Stimulated activated CD4-positive, alpha-beta T cell treated with anti-CD3 and anti-CD28 coated beads, TNF-alpha, amount 100 ng/mL, for 48 hours (primary cell): ENCODE measurements at places on chromosomes 16 and 17.

DNA sequence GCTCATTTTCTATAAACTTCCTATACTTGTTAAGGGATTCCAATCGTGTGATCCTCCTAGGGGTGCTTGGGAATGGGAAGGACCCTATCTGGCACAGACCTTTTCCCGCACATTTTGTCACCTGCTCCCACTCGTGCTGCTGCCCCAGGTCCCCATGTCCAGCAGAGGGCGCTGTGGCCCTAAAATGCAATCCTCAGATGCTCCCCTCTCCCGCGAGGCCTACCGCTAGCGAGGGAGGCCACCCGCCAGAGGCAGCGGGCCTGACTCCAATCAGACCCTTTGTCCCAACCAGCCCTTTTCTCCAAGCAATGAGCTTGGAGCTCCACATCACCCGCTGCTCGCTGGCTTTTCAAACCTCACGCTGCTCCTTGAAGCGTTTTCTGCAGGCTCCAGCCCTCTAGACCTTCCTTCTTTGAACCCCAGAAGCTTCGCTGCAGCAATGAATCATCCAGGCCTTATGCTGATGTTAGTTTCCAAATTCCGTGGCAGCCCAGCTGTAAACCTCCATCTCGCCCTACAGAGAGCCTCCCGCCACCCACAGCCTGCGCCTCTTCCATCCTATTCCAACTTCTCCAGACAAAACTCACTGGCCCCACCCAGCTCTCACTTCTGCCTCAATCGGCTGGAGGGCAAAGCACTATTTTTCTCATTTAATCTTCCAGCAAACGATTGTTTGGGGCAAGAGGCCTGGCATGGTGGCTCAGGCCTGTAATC lies 23.6 kb upstream of the FZD2 start:
- DNase-seq = peak; percentile 89

DNA sequence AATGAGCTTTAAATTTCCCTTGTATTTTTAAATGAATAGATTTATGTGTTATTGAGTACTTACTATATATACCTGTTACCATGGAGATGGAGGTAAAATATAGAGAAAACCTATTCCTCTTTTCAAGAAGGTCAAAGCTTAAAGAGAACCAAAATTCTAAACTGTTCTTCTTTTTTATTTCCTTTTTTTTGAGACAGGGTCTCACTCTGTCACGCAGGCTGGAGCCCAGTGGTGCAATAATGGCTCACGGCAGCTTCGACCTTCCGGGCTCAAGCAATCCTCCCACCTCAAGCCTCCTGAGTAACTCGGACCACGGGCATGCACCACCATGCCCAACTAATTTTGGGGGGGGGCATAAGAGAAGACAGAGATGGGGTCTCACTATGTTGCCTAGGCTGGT lies 25.0 kb upstream of the TMEM97 start:
- DNase-seq = no peak

DNA sequence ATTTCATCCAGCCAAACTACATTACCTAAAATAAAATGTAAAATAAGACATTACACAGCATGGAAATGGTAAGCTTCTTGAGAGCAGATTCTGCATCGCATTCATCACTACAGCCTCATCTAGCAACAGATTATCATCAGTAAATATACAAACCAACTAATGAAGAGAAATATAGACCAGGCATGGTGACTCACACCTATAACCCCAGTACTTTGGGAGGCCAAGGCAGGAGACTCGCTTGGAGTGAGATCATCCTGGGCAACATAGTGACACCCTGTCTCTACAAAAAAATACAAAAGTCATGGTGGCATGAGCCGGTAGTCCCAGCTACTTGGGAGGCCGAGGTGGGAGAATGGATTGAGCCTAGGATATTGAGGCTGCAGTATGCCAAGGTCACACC lies 19.9 kb downstream of the NCBP3 start:
- no peak for DNase-seq

DNA sequence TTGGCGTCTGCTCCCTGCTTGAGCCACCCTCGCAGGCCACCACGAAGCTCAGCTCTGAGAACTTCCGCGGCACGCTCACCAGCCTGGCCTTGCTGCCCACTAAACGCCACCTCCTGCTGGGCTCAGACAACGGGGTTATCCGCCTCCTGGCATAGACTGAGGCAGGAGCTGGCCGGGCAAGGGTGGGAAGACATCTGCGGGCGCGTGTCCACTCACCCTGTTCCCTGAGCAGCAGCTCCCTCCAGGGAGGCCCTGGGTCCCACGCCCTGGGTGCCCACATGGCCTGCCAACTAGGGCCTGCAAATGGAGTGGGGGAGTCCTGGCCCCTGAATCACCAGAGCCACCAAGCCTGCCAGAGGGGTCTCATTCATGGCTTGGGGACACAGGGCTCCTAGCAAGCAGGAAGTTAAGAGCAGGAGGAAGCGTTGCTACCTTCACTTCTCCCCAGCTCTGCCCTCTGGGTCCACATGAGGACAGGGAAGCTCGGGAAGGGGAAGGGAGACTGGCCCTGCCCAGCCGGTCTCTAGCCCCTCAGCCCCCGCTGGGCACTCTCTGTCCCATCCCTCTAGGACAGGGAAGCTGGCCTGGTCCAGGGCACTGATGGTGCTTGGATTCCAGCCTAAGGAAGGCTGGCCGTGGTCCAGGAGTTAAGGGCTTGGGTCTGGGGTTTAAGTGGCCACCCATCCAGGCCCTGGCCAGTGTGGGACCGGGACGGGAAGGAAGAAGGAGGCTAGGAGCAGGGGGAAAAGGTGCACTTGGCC lies 5.0 kb upstream of the SERPINF2 start:
- DNase-seq = no peak

- DNase-seq = no peak
These were observed 2.2 kb upstream of the UBE2Z start for GRCh38 chr17:48905987-48906515.

DNA sequence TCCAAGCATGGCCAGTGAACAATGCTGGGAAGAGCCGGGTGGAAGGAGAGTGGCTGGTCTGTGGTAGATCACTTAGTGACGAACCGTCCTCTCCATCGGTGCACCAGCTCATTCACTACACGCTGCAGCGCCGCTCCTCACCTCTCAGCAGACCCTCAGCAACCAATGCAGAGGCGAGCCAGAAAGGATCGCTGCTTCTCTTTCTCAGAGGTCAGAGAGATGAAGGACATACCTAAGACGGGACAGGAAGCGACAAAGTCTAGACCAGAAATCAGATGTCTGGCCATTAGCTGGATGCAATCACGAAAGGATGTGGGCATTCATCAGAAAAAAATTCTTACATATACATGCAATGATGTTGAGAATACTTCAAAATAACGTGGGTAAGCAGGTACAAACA lies 26.9 kb downstream of the NSMCE1 start:
- DNase-seq = no peak

- DNase-seq = no peak
These were observed 211.5 kb downstream of the SOX9 start for GRCh38 chr17:72332367-72332766.

DNA sequence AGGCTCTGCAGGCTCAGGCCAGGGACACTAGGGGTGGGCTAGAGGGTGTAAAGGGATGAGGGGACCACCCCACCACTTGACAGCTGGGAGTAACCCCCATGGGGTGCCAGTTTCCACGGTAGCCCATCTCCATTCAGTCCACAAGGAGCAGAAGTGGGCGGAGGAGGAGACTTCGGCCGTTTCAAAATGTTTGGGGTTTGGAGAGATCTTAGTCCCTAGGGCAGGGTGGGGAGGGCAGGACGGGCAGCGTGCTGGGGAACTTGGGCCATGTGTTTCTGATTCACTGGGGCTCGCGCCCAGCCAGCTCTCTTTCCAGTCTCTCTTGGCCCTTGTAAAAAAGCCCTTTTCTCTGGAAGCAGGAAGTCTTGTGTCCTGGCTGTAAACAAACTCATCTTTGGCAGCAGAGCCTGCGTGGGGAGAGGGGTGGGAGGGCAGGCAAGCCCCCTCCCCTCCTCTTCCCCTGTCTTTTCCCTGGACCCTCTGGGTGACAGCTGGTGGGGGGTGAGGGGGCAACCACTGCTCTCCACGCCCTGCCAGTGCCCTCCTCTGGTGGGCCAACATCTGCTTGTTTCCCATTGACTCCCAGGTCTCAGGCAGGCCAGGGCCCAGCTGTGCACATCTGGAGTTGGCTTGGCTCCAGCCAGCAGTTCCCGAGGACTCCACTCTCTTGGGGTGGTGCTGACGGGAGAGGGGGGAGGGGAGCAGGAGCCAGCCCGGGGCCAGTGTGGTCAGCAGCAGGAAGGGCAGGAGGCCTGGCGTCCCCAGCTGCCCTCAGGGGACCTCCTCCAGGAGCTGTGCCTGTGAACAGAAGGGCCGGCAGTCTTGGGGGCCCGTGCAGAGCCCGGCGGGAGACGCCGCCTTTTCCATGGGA lies 8.1 kb downstream of the CYGB start:
- DNase-seq = no peak

GRCh38 chr16:56658327-56658875 lies 642 bp downstream of the MT1F start:
- DNase-seq = no peak

- no peak for DNase-seq
These were observed 67.5 kb downstream of the KLHDC4 start for GRCh38 chr16:87698241-87698640.

DNA sequence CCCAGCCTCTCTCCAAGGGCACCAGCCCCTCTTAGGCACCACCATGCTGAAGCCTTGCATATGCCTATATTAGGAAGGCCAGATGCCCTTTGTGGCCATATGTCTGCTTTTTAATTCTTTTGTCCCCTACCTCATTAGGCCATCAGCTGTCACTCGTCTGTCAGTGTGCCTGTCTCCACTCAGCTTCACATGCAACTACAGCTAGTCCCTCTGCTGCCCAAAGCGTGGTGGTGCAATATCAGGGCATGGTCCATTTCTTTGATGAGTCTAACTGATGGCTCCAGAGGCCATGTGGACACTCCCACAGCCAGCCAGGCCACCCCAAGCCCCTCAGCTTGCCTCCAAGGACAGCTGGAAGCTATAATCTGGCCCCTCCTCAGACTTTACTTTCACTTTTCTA lies 36.3 kb downstream of the MYO18A start:
- DNase-seq = no peak

DNA sequence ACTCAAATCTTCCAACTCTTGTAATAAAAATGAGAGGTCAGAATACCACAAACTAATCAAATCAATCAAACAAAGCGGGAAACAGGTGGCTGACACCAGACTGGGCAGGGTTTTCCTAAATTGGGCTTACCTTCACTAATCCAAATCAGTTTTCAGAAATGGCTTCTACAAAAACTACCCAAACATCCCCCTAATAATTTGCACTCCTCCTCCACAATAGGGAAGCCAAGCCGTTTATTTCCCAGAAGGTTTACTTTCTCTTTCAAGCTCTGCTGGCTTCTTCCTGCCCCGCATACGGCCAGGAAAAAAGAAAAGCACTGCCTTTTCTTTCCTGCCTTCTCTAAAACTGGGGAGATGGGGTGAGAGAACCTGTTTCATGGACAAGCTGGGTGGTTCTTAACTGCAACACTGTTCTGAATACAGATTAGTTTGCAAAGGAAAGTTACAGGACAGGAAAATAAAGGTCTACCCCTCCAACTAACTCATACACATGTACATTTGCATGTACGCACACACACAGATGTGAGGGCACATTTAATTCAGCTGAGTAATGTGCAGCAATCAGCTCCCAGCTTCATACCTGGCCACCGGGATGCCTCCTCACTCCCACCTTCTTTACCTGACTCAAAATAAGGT lies 9.2 kb downstream of the STAT3 start:
- DNase-seq = no peak

DNA sequence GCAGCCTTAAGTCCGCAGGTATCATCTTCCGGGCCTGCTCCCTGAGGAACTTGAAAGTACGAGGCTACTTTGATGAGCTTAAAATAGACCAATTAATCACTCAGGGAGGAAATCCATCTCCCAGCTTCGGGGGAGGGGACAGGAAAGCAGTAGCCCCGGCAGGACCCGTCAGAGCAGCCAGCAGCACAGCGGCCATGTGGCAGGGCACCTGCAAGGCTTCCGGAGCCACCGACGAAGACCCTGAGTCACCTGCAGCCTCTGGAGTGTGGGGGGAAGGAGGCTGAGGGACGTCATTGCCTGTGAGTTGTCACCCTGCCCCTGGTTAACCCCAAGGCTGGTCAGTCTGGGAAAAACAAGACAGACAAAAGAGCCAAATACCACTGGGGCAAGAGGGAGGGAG lies 4.4 kb upstream of the CYB561 start:
- DNase-seq = no peak

DNA sequence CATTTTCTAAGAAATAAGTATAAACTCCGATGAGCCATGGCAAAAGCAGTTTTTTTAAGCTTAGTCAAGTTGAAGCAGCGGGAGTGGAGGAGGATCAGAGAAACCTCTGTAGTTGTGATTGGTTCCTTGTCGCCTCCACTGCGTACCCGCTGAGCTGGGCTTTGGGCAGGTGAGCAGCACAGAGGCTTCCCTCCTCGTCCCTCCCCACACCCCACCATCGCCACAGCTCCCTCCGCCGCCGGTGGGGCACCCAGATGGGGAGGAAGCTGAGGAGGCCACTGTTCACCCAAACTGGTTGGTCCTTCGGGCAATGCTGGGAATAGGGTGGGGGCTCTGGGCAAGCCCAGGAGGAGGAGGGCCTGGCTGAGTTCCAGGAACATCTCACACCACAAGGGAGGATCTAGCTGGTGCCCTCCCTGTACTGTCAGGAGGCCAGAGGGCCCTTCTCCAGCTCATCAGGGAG lies 5.2 kb upstream of the MRPL38 start:
- DNase-seq = no peak

DNA sequence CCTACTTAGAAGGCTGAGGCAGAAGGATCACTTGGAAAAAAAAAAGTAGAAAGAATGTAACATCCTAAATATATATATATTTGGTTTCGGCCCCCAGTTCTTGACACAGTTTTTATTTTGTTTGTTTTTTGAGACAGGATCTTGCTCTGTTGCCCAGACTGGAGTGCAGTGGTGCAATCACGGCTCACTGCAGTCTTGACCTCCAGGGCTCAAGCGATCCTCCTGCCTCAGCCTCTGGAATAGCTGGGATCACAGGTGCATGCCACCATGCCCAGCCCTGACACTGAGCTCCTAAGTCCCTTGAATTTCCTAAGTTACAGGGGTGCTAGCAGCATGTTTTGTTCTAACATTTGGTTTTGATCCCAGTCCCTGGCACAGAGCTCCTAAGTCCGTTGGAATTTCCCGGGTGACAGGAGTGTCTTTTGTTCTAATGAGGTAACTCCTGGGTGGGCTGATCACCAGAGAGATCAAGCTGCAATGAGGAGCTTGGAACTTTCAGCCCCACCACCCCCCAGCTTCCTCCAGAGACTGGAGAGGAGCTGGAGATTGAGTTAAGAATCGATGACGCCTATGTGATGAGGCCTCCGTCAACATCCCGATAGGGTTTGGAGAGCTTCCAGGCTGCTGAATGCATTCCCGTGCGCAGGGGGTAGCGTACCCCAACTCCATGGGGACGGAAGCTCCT lies 20.0 kb downstream of the MXRA7 start:
- DNase-seq = no peak
